Renal pelvis (tissue), 12 donors: ENCODE measurements at places on chromosomes 12 and 14. TPM values are rescaled to one million over a fixed set of nuclear protein-coding genes. Genes with fewer than 3 reads are reported as not detected.

DNA sequence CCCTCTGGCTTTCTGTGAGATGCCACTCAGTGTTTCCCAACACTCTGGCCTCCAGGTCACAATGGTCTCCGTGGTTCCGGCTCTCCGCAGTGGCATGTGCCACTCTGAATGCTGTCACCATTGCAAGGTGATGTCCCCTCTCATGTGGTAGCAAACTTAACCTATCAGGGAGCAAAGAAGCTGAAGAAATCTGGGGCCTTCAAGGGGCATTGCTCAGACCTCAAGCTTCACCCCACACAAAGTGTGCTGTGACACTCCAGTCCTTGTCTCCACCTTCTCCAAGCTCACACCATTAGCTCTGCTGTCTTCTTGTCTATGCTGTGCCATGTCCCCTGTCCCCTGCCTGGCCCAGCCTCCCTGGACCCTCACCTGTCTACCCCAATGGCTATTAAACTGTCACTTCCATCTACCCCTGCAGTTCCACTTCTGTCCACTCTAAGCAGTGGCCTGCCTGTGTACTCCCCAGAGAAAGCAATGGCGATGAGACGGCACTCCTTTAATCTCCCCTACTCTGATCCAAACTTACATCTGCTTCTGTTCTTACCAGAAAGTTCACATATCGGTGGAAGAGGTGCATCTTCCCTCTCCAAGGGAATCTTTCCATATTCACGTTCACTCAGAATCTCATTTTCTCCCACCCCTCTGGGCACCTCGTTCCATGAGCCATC, 93.7 kb downstream of the DHRS2 start:
- no peak for DNase-seq

- no peak for DNase-seq
These were observed 19.7 kb upstream of the RD3L start for GRCh38 chr14:103961928-103962578.

DNA sequence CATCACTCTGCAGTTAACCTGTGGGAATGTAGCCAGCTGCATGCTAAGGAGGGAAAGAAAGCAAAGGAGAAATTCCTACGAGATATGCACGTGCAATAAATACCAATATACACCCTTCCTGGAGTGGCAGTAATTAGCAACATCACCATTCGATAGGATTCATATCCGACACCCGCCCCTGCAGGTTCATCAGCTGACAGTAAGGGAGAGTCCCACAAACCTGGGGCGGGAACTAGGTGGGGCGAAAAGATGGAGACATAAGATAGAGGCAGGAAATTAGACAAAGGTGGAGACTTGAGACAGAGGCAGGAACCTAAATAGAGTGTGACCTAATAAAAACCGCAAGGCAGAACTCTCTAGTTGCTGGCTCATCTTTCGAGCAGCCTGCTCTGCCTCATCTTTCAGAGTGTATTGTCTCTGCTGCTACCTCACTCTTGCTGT, 51.6 kb downstream of the PLEKHG3 start:
- no peak for DNase-seq

DNA sequence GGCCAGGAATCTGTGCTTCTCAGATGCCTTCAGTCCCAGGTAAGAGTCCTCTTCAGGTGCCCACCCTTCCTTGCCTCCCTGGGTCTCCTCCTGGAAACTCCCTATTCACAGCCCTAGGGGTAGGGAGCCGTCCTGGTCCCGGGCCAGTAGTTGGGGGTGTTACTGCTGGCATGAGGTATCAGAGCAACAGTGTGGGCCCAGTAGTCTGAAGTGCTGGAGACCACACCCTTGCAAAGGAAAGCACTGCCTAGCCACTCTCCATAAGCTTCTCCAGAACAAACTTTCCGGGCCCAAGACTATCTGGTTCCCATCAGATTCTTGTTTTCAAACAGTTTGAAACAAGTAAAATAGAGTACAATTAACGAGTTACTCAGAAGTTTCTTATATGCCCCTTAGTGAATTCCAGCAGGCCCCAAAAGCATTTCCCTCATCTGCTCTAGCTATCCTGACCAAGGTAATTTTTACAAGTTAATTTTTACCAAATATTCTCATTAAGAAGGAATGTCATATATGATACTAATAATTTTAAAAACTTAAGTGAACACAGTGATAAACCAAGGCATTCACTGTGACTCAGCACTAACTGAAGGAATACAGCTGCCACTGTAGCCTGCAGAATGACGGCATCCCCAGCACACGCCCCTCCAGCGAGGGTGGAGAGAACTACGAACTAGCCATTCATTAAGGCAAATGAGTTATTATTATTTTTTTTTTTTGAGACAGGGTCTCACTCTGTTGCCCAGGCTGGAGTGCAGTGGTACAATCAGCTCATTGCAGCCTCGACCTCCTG, 49.4 kb downstream of the MOK start:
- peak; percentile 8 for DNase-seq

DNA sequence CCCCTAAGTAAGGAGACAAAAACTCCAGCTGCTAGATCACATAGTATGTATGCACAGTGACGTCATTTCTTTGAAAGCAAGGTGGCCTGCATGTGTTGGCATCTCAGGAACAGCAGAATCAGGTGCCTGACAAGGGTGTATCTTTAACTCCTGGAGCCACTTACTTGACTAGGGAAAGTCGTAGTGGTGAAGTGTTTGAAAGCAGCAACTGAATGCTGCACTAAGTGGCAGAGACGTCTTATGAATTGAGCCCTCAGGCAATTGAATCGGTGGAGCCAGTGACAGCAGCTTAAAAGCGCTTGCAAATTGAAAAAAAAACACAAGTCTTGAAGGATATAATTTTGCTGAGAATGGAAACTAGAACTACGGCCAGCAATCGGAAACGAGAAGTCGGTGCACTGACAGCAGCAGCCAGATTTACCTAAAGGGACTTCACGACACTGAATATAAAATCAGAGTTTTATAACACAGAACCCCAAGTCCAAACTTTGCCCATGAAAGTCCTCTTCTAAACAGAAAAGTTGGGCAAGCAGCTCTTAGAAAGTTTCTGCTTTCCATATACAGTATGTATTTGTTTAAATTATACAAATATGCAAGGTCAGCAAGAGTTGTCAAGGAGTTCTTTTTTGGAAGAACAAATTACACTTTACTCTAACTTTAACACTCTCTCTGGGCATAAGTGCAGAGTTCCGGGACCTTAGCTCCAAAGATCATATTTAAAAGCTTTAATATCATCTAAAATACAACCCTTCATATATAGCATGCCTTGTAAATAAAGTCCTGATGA, 1.1 kb downstream of the IGF1 start:
- no peak for DNase-seq

DNA sequence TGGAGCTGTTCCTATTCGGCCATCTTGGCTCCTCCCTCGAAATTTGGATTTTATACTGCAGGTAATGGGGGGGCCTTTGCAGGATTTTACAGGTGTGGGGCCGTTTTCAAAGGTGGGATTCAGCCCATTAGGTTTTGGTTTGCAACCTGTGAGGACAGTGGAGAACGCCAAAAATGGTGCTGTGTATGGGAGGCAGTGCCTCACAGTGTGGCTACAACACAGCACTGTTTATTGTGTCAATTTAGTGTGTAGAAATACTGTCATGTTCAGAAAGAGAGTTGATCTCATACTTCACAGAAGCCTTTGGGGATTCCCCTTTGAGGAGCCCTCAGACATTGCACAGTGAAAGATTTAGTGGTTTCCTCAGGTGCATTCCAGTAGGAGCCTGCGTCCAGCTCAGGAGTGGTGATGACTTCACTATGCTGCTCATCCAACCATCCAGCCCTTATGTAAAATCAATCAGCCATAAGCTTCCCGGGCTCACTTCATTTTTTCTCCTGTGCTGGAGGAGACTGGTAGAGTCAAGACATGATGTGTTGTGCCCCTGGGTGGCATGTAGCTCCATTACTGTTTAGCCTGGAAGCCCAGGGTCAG, 92.7 kb upstream of the PRMT8 start:
- DNase-seq, result no peak

The STAC3 gene
- 9.6 TPM for polyA plus RNA-seq

The SPIC gene
- not detected for polyA plus RNA-seq

- DNase-seq, result no peak
These were observed 57.5 kb upstream of the PTGR2 start for GRCh38 chr14:73794146-73794545.

The TCTN2 gene
- 33.8 TPM for polyA plus RNA-seq
